ENCODE measurements at places on chromosomes 2 and 18.

DNA sequence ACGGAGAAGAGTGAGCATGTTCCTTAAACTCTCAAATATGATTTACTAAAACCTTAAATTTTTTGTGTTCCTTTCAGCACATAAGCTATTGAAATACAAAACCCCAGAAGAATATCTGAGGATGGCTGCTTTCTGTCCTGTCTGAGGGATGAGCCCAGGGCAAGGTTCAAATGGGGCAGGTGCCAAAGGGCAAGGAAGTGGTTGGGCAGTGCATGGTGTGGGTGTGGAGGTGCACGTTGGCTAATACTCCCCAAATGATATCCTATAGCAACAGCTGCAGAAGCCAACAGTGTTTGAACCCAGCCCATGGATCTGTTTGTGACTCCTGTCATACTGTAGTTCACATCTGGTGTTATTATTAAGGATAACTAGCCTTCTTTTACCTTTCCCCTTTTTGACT, 183.0 kb downstream of the CDCA7 start:
- DNase-seq: no peak

- no peak for DNase-seq
Observed at GRCh38 chr2:167785606-167786216, 461.7 kb downstream of the STK39 start.

DNA sequence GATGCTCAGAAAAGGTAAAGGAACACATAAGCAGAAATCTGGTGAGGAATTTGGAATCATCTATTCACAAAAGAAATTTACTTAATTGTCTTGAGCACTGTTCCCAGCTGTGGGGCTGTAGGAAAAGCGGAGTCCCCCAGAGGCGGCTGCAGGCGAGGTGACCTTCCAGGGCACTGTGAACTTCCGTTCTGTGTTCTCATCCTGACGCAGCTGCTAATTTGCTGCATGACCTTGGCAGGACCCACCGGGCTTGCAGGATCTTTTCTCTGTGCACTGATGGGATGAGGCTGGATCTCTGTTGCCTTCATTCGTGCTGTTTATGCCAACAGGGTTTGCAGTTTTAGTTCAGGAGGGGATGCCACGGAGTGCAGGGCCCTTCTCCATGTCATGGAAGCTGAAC, 301.9 kb upstream of the MYT1L start:
- no peak for DNase-seq

GRCh38 chr2:96116879-96117533, 635 bp upstream of the ADRA2B start:
- DNase-seq: peak; percentile 59

GRCh38 chr2:9086465-9086864, 83.0 kb upstream of the MBOAT2 start:
- DNase-seq: no peak

- DNase-seq: no peak
Observed at GRCh38 chr2:71858071-71858470, 289.6 kb downstream of the CYP26B1 start.

GRCh38 chr2:36701391-36701795, 4.9 kb downstream of the VIT start:
- DNase-seq: no peak

- peak; percentile 29 for DNase-seq
Observed at GRCh38 chr18:56702946-56703345, 51.8 kb downstream of the WDR7 start.

- no peak for DNase-seq
Observed at GRCh38 chr2:237943395-237944094, 23.3 kb upstream of the UBE2F start.

DNA sequence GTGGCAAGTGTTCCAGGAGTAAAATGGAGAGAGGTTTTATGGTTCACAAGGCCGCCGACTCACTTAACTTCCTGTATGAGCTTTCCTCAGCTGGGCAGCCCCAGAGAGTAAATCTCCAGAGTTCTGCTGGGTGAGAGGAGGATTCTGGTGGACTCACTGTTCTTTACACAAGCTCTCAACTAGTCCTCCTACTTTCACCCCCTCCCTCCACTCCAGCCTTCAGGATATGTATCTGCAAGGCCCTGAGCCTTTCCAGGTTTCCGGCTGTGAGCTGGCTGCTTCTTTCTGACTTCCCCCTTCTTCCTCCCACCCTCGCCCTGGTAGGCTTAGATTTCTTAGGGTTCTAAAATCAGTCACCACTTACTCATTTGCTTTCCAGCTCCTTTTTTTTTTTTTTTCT, 34.0 kb downstream of the EML6 start:
- peak; percentile 83 for DNase-seq

GRCh38 chr2:234978466-234979203, 26.8 kb downstream of the SH3BP4 start:
- DNase-seq: no peak

DNA sequence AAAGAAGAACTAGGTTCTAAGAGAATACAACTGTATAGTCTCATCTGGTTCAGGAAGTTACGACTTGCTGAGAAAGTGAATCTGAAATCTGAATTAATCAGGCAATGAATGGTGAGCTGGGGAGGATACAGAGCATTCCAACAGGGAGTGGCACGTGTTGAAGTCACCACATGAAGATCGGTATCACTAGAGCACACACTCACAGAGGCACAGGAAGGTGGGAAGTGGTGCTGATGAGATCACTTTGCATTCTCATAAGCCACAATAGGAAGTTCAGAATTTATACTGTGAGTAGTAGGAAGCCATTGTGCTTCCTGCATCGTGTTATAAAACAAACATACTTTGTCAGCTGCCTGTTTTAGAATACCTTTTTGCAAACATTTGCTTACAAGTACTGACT, 615.0 kb upstream of the DDX18 start:
- DNase-seq: no peak

DNA sequence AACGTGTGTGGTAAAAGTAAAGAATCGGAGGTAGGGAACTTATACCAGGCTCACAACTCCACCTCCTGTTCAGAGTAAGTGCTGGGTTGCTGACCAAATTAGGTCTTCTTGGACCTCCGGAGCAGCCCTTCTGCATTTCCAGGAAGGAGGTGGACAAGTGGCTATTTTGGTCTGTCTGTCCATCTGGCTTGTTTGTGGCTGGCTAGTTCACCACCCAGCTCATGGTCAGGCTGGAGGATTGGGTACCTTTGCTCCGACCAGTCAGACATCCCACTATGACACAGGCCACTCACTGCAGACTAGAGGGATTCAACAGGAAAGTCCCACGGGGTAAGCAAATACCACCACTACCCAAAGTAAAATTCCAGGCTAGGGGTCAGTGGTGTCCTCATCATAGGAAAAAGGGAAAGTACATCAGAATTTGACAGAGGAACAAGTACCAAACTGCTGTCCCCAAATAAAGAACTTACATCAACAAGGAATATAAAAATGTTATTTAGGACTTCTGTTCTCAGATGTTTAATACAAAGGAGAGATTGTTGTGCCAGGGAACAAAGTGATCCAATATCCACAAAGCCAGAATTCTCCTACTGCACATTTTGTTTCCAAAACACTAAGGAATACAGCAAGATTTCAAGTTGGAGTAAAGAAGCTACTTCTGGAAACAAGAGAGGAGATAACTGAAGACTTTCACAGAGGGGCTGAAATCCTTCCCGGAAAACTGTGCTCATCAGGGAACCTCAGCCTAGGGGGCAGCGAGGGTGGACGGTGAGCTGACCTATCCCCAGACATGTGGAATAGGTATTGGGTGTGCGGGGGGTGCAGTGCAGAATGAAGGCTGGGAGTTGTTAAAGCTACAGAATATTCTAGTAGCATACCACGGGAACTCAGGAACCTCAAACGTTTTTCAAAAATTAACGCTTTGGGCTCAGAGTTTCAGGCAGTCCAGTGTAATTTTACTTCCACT, 56.9 kb downstream of the BCL2 start:
- no peak for DNase-seq
